Activated gamma-delta T cell treated with Interleukin-2 at 50 U/mL for 16 hours (primary cell): ENCODE measurements at places on chromosomes 3 and 15.

- DNase-seq, result no peak
Measured at GRCh38 chr3:191269289-191270085, 59.7 kb upstream of the CCDC50 start.

GRCh38 chr15:68315495-68316031 is 38.0 kb downstream of the FEM1B start:
- DNase-seq, result no peak

- no peak for DNase-seq
Measured at GRCh38 chr3:13539671-13540070, 9.3 kb upstream of the FBLN2 start.

DNA sequence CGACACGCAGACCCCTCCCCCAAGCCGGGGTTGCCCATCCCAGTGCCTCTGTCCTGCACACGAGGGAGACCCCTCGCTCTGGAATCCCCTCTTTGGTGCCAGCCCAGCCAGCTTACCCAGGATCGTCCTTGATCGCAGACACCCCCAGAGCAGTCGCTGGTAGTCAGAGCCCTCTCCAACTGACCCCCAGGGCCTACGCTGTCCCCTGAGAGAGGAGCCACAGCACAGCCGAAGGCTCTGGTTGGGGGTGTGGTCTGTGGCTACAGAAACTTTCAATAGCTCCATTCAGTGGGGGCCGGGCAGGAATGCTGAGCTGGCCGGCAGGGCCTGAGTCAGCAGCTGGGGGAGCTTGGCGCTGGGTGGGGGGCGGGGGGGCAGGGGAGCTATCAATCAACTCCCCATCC is at the start of gene LCTL:
TSS of gene LCTL (minus strand) at position 258 of the 404 bp plus-strand sequence. CDS start 633 bp downstream, outside the sequence.
- DNase-seq, result no peak
